ENCODE measurements at places on chromosomes 12 and 14. TPM values are rescaled to one million over a fixed set of nuclear protein-coding genes. Genes with fewer than 3 reads are reported as not detected.

The HSPB8 gene
- 112 TPM for total RNA-seq

The ZBTB25 gene
- 11.6 TPM for total RNA-seq

The GSC gene
- total RNA-seq, result not detected

The KLRC2 gene
- 0.89 TPM for total RNA-seq

DNA sequence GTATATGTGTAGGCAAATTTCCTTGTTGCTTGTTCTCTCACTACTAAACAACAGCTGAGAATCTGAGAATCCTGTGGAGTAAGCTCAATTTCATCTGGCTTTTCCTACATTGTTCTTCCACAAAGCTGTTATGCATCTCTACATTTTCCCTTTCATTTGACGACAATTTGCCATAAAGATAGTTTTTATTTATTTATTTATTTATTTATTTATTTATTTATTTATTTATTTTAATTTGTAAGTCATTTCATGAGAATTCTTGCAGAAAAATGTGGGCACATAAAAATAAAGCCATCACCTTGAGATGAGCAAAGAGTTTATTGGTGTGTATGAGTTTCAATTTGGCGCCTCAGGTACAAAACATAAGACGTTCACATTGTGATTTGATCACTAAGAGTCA, 545.9 kb upstream of the SEL1L start:
- H3K4me1 ChIP-seq, result no peaks in the 10 kb centered on the region
- no peak for DNase-seq
- no peaks in the 10 kb centered on the region for H3K36me3 ChIP-seq
- no peaks in the 10 kb centered on the region for H3K27me3 ChIP-seq

DNA sequence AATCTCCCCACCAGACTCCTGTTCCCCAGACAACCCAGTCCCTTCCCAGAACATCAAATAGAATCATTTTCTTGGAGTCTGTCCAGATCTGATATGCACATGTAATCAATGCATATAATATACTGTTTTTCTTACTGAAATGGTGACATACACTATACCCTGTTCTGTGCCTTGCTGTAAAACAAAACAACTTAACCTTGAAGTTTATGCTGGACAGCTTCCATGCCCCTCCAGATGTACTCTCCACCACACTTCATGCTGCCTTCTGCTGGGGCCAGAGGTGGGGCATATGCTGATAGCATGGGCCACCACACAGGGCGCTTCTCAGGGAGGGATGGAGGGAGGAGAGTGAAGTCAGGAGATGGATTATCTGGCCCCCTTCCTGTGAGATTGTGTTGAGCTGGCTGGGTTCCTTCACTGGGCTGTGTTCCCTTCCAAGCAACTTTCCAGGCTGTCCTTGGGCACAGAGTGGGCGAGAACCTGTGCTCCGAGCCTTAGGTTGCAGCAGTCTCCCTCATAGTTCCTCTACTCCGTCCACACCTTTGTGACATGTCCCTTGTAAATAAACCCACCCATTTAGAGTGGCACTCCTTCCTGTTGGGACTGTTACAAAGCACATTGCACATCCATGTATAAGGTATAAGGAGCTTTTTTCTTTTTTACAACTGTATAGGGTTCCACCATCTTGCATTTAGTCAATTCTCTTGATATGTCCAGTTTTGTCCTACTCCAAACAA, 77.6 kb upstream of the RIC8B start:
- no peak for DNase-seq
- H3K4me1 ChIP-seq, result no peaks in the 10 kb centered on the region
- H3K4me3 ChIP-seq, result no peak overlapping the region
- no peaks in the 10 kb centered on the region for H3K27me3 ChIP-seq
- H3K27ac ChIP-seq, result no peak overlapping the region
- no peaks in the 10 kb centered on the region for H3K36me3 ChIP-seq

DNA sequence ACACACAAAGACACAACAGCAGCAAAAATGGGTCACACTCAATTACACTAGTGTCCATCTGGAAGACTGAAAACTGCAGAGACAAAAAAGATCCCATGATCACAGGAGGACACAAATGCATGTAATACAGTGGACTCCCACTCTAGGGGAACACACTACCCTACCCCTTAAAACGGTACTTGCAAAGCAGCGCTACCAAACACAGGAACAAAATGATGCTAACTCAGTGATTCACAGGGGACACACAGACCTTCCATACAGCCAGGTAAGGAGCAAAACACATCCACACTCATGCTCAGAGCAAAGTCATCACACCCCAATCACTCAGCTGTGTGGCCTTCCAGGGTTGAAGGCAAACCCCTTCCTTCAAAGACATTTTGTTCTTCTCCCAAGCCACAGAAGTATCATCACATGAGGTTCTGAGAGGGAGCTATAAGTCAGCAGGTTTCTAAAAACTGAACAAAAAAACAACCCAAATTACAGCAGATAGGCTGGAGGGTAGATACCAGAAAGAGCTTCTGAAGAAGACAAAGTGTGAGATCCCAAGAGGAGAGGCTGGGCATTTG, 14.8 kb downstream of the SMUG1 start:
- H3K4me3 ChIP-seq, result no peak overlapping the region
- H3K36me3 ChIP-seq, result no peaks in the 10 kb centered on the region
- no peaks in the 10 kb centered on the region for H3K27me3 ChIP-seq
- H3K27ac ChIP-seq, result no peak overlapping the region
- peaks cover 32% of the 10 kb centered on the region for H3K4me1 ChIP-seq

- H3K36me3 ChIP-seq, result no peaks in the 10 kb centered on the region
- no peaks in the 10 kb centered on the region for H3K27me3 ChIP-seq
Observed at GRCh38 chr12:10111451-10111850, 12.7 kb upstream of the CLEC1A start.

DNA sequence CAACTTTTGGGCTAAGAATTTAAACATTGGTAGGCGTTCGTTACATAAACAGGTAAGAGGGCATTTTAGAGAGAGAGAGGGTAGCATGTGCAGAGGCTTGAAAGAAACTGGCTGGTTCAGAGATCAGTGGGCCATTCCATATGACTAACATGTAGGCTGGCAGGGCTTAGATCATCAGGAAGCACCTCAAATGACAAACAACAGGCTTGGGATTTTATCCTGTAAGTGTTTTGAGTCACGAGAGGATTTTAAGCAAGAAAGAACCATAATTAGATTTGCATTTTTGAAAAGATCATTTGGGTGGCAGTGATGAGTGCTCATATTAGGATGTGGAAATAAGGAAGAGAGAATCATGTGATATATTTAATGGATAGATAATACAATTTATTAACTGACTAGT, 8.7 kb upstream of the PLEKHA5 start:
- no peaks in the 10 kb centered on the region for H3K36me3 ChIP-seq
- no peak overlapping the region for H3K4me3 ChIP-seq
- H3K27ac ChIP-seq, result no peak overlapping the region

DNA sequence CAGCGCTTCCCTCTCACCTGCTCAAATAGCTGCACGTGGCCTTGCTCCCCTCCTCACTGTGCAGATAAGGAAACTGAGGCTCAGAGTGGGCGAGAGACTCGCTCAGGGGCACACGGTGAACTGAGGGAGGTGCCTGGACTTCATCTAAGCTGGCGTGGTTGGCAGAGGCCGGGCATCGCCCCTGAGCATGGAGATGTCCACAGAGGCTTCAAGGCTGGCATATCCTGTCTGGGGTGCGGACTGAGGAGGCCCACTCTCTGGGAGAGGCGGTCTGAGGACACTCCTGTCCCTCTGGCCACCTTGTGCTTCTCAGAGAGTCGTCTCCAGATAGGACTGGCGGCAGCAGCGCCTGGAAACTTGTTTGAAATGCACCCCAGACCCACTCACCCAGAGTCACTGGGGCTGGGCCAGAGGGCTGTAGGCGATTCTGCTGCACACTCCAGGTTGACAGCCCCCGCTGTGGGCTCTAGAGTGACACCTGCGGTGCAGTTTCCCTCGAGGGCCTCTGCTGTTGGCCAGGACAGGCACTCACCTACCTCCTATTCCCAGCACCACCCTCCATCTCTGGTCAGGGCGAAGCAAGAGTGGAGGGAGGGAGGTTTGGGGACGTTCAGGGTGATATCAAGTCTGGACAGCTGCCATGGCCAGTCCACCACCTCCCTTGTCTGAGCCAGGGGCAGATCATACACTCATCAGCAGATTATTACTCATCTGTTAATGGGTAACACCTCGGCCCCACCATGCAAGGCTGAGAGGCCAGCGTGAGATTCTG, 11.2 kb upstream of the LBHD2 start:
- no peak for DNase-seq
- no peak overlapping the region for H3K4me3 ChIP-seq
- peaks cover 61% of the 10 kb centered on the region for H3K4me1 ChIP-seq
- no peaks in the 10 kb centered on the region for H3K36me3 ChIP-seq
- no peaks in the 10 kb centered on the region for H3K27me3 ChIP-seq

DNA sequence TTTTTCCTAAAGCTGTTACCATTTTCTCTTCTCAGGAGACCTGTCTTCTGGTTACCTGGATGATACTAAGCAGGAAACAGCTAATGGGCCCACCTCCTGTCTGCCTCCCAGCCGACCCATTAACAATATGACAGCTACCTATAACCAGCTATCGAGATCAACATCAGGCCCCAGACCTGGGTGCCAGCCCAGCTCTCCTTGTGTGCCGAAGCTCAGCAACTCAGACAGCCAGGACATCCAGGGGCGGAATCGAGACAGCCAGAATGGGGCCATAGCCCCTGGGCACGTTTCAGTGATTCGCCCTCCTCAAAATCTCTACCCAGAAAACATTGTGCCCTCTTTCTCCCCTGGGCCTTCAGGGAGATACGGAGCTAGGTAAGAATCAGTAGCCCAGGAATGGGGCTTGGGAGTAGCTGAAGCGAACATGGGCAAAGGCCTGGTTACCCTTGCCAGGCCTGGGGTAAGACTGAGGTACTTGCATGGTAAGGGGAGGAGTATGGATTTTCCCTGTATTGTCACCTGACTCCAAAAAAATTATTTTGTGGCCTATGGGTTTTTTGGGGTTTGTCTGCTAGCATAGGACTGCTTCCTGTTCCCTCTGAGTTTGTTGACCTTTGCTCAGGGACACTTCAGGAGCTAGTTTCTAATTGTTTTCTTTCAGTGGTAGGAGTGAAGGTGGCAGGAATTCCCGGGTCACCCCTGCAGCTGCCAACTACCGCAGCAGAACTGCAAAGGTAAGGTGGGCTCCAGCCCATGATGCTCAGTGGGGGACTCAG, 26.6 kb downstream of the TRAFD1 start:
- H3K27ac ChIP-seq, result no peak overlapping the region
- peaks cover 73% of the 10 kb centered on the region for H3K36me3 ChIP-seq
- no peak for DNase-seq
- H3K27me3 ChIP-seq, result no peaks in the 10 kb centered on the region

- H3K4me1 ChIP-seq, result peaks cover 31% of the 10 kb centered on the region
- peak overlapping the region; percentile 95 for H3K27ac ChIP-seq
- no peaks in the 10 kb centered on the region for H3K27me3 ChIP-seq
Observed at GRCh38 chr12:93441081-93441616, 598 bp downstream of the UBE2N start.

GRCh38 chr14:63051992-63052391, 6.7 kb upstream of the KCNH5 start:
- no peak for DNase-seq
- no peak overlapping the region for H3K27ac ChIP-seq
- no peak overlapping the region for H3K4me3 ChIP-seq
- H3K4me1 ChIP-seq, result no peaks in the 10 kb centered on the region
- H3K36me3 ChIP-seq, result no peaks in the 10 kb centered on the region

- no peak for DNase-seq
- no peaks in the 10 kb centered on the region for H3K27me3 ChIP-seq
- H3K4me3 ChIP-seq, result no peak overlapping the region
- H3K27ac ChIP-seq, result no peak overlapping the region
- H3K36me3 ChIP-seq, result no peaks in the 10 kb centered on the region
Observed at GRCh38 chr14:59013672-59014298, 174.7 kb upstream of the DAAM1 start.

DNA sequence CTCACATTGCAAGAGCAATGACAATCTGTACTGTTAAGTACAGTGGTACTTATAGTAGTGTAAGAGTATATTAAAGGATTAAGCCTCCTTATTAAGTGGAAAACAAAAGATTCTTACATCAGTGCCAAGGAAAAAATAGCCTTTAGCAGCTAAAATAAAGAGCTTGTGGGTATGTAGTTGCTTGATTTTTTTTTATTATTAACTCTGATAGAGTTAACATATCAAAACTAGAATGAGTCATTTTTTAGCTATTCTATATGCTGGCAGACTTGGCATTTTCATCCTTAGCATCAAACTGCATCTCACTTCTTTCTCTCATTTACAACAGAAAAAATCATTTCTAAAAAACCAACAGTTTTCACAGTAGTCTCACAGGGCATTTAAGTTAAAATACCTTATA, 86.5 kb downstream of the ATP2B1 start:
- no peaks in the 10 kb centered on the region for H3K27me3 ChIP-seq
- H3K27ac ChIP-seq, result no peak overlapping the region
- no peak overlapping the region for H3K4me3 ChIP-seq
- peaks cover 26% of the 10 kb centered on the region for H3K36me3 ChIP-seq

DNA sequence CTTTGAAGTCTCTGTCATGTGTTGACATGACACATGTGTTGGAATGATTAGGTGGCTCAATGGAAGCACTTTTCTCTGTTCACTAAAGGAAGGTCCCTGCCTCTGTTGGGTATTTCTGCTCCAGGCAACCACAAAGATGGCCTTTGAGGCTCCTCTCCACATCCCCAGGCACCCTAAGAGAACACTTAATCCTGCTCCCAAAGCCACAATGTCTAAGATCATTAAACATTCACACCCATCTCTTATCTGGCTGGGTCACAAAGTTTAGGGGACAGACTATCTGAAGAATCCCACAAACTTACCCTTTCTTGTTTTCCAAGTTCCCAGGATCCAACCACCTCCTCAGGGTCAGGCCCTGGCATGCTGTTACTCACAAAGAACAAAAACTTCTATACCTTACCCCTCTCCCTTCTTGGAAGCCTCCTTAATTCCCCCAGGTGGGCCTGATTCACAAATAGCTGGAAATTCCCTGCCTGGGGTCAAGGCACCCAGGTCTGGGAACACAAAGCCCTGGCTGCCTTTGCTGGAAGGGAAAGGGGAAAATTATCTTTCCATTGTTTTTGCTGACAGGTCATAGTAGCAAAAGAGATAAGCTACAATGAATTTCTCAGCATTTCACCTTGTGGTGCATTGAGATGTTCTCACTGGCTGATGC, 333.7 kb downstream of the PCNX1 start:
- H3K27ac ChIP-seq, result no peak overlapping the region
- H3K27me3 ChIP-seq, result no peaks in the 10 kb centered on the region
- H3K4me1 ChIP-seq, result peaks cover 17% of the 10 kb centered on the region

Data from suprapubic skin (tissue), 4 donors.